ENCODE measurements at places on chromosomes 11 and 22.

- no peak for DNase-seq
These were observed 1110.4 kb upstream of the CCDC90B start for GRCh38 chr11:84396521-84396920.

- DNase-seq, result peak; percentile 74
These were observed 36.9 kb upstream of the LINC01488 start for GRCh38 chr11:69444381-69445130.

DNA sequence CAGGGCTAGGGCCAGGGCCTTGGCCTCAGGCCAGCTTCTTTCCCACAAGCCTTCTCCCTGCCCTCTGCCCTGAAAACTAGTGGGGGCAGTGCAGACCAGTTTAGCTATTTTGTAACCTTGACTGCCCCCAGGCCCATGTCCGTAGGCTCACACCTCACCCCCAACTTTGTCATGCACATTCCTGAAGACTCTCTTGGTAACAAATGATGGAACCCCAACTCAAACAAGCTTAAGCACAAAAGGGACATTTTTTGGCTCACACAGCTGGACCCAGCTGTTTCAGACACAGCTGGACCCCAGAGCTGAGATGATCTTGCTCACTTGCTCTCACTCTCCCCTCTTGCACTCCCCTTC, 46.6 kb downstream of the KCNQ1OT1 start:
- no peak for DNase-seq

GRCh38 chr11:68343761-68344256, 31.4 kb downstream of the LRP5 start:
- no peak for DNase-seq

GRCh38 chr11:3000032-3000961, 8.2 kb upstream of the NAP1L4 start:
- peak; percentile 47 for DNase-seq

- no peak for DNase-seq
These were observed 223.9 kb upstream of the FOLH1 start for GRCh38 chr11:49432242-49432848.

- peak; percentile 98 for DNase-seq
These were observed 1.5 kb upstream of the MALAT1 start for GRCh38 chr11:65497141-65498041.

GRCh38 chr22:26587991-26588613, 1.8 kb downstream of the TPST2 start:
- peak; percentile 17 for DNase-seq
